Stimulated activated CD8-positive, alpha-beta memory T cell treated with anti-CD3 and anti-CD28 coated beads, Interleukin-7, amount 100 ng/mL, for 1 hour (primary cell): ENCODE measurements at places on chromosomes 13 and 19.

- DNase-seq, result no peak
Observed at GRCh38 chr13:27857282-27857681, 62.5 kb upstream of the PDX1 start.

GRCh38 chr13:75947448-75947847, 311.3 kb downstream of the LMO7 start:
- DNase-seq, result no peak

DNA sequence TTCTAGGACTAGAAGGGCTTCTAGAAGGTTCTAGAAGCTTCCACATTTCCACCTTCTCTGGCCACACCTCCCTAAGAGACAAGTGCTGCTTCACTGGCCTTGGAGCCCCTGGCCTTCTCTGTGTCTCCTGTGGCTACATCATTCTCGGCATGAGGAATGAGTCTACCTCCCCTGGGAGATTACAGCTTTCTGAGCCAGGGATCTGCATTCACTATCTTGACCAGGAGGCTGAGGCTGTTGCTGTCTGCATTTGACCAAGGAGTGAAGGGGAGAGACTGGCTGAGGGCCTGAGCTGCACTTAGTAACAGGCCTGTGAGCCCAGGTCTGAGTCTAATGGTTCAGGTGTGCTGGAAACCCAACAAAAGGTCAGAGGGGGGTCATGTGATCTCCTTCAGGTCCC, 5.3 kb downstream of the CPAMD8 start:
- no peak for DNase-seq

GRCh38 chr13:48201044-48201443, 32.0 kb upstream of the ITM2B start:
- DNase-seq, result no peak
